Mucosa of gallbladder (tissue), 1 donor: ENCODE measurements at places on chromosomes 1 and 21. TPM values are rescaled to one million over a fixed set of nuclear protein-coding genes. Genes with fewer than 3 reads are reported as not detected.

GRCh38 chr21:18023157-18023556 is 204.0 kb upstream of the C21orf91 start:
- no peak for DNase-seq

The RGS7 gene
- total RNA-seq = 0.81 TPM

GRCh38 chr1:162562470-162562828 is 927 bp downstream of the UAP1 start:
- DNase-seq = no peak

- no peak for DNase-seq
Measured at GRCh38 chr1:6378096-6378746, 15.3 kb downstream of the ACOT7 start.

The SFN gene
- total RNA-seq = 37.1 TPM

- DNase-seq = no peak
Measured at GRCh38 chr21:41659791-41660560, 106.9 kb downstream of the RIPK4 start.

DNA sequence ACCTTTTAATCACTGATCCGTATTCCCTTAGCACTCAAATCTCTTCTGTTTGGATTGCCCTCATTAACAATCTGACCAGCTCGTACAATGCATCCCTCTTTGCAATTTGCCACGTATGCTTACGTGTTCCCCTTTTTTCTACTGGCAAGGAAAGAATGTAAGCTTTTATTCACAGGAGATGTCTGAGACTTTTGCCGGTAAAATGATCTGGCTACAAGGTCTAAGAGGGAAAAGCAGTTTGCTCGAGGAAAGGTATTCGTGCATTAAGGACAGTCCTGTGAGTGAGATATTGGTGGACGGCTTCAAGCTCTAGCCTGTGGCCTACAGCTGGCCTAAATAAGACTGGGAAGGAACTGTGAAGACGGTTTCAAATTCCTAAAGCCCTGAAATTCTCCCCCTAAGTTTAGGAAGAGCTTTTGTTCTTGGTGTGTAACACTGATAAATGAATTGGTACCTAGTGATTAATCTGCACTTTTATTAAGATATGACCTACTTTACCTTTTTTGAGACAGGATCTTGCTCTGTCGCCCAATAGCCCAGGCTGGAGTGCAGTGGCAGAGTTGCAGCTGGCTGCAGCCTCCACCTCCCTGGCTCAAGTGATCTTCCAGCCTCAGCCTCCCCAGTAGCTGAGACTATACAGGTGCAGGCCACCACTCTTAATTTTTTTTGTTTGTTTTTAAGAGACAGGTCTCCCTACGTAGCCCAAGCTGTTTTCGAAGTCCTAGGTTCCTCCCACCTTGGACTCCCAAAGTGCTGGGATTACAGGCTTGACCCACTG is 895 bp upstream of the UBR4 start:
- no peak for DNase-seq

DNA sequence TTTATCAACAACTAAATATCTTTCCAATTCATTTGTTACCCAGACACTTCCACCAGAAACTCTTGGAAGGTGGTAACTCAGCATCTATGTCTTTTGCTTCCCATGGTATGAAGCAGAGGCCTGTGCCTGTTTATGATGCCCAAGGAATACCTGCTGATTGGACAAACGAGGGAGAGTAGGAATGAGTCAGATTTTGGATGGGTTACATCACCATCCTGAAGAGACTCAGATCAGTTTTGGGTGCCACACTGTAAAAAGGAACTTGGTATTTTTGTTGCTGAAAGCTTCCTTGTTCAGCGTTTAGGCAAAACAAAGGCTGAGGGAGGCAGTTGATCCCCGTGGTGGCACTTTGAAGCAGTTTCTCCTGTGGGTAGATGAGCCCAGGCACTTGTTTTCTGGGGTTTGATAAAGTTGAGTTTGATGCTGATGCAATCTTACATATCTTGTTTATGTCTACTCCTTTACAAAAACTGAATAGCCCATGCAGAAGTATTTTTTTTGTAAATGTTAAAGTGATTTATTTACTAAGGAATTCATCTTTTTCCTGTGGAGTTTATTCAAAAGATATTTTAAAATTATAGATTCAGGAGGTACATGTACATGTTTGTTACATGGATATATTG is 26.7 kb upstream of the CYP4X1 start:
- DNase-seq = no peak

DNA sequence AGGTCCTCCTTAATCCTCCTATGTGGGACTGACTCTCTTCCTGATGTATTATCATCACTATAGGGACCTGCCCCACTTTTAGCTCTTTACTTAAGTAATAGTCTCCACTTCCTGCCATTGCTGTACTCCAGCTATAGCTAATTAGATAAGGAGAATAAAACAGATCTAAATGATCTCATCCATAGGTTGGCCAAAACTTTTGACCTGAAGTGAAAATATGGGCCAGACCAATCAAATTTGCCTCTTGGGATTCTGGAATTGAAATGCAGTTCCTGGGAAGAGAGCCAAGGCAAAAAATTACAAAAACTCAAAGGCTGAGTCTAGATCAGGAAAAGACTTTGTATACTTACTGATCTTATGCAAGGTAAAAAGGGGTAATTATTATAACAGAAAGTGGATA is 36.1 kb upstream of the PDE4B start:
- DNase-seq = no peak

The CHIA gene
- total RNA-seq = 0.23 TPM

- DNase-seq = no peak
Measured at GRCh38 chr1:182739545-182739944, 50.0 kb upstream of the NPL start.

DNA sequence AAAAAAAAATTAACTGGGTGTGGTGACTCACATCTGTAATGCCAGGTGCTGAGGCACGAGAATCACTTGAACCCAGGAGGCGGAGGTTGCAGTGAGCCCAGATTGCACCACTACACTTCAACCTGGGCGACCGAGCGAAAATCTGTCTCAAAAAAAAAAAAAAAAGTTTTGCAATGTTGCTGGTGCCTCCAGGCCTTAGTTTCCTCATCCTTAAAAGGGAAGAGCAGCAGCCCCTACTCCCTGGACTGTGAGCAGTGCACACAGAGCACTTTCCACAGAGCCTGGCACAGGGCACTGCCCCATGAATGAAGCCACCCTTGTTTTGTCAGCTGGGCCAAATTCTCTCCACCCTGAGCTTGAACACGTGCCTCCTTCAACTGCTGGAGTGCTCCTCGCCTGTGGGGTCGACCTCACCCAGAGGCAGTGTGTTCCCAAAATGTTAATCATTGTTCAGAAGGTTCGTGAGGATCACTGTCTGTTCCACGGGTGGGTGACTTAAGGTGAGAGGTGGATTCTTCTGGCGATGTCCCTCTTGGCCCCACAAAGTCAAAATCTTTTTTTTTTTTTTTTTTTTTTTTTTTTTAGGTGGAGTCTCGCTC is 152.1 kb upstream of the TMEM51 start:
- no peak for DNase-seq

- no peak for DNase-seq
Measured at GRCh38 chr21:17697473-17697872, 84.8 kb upstream of the BTG3 start.

- DNase-seq = no peak
Measured at GRCh38 chr1:76381450-76382097, 307.0 kb downstream of the ST6GALNAC3 start.

- DNase-seq = no peak
Measured at GRCh38 chr21:26351661-26352060, 181.1 kb upstream of the APP start.

The S100A9 gene
- total RNA-seq = 19.1 TPM

GRCh38 chr1:66197785-66198184 is 336.2 kb upstream of the SGIP1 start:
- no peak for DNase-seq

The GADD45A gene
- 60.9 TPM for total RNA-seq

GRCh38 chr1:204837440-204838084 is 33.1 kb upstream of the NFASC start:
- peak; percentile 65 for DNase-seq

DNA sequence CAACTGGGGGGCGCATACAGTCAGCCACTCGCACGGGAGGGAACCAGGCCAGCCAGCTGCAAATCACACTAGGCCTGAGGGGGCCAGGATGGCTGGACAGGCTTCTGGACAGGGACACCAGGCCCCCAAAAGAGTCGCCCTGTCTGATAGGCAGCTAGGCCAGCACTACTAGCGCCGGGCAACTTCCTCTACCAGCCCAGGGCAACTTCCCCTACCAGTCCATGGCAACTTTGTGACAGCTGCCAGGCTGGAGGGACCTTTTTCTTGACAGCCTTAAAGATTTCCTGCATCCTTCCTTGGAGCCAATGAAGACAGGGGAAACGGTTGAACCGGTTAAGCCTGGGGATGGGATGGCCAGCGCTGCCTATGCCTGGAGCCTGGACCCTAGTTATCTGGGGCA is 5.1 kb downstream of the IFFO2 start:
- DNase-seq = no peak

DNA sequence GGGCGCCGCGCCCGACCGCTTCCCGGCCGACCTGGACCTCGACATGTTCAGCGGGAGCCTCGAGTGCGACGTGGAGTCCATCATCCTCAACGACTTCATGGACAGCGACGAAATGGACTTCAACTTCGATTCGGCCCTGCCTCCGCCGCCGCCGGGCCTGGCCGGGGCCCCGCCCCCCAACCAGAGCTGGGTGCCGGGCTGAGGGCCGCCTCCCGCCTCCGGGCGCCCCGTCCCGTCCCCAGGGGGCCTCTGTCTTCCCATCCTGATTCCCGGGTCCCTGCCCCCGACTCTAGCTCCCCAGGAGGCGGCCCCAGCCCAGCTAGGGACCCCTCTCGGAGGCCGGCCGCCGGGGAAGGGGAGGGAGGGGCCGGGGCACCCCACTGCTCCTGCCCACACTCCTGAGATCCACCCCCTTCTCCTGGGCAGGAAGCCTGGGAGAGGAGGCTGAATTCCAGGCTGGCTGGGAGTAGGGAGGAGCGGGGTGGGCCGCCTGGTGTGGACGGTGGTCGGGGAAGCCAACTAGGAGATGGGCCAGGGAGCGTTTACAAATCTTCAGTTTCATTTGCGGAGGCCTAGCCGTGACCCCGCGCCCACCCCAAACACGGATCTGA is 21.4 kb downstream of the FOXO6 start:
- DNase-seq = peak; percentile 40

DNA sequence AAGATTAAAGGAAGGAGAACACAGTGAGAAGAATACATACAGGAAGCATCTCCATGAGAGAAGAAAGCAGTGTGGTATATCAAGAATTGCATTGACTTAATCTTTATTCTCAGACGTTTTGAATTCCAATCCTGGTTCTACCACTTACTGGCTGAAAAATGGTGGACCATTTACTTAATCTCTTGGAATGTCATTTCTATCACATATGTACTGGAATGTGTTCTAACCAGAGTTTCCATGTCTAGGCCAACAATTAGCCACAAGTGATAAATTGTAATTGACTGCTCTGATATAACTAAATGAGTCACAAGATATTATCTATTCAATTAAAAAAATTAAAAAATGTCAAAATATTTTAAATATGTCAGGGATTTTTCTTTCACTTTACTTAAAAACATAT is 626.1 kb downstream of the PTPRC start:
- DNase-seq = no peak

The ADPRS gene
- total RNA-seq = 28.9 TPM

DNA sequence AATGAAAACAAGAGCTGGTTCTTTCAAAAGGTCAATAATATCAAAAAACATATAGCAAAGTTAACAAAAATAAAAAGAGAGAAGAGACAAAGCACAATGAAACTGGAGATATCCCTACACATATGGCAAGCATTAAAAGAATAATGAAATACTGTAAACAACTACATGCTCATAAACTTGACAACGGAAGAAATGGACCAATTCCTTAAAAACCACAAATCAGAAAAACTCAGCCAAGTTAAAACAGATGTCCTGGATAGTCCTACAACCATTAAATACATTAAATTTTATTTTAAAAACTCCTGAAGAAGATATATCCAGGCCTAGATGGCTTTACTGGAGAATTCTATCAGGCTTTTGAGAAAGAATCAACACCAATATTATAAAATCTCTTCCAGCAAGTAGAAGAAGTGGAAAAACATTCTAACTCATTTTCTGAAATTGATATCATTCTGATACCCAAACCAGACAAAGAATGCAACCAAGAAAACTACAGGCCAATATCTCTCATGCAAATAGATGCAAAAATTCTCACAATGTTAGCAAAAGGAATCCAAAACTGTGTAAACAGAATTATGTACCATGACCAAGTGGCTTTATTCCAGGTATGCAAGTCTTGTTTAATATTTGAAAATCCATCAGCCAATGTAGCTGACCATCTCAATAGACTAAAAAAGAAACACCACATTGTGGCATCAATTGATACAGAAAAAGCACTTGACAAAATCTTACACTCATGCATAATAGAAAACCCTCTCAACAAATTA is 56.1 kb upstream of the LRRC7 start:
- no peak for DNase-seq

GRCh38 chr1:65994223-65994622 is 201.5 kb downstream of the PDE4B start:
- no peak for DNase-seq

The KIF26B gene
- 0.32 TPM for total RNA-seq

The C1QB gene
- total RNA-seq = 190 TPM

DNA sequence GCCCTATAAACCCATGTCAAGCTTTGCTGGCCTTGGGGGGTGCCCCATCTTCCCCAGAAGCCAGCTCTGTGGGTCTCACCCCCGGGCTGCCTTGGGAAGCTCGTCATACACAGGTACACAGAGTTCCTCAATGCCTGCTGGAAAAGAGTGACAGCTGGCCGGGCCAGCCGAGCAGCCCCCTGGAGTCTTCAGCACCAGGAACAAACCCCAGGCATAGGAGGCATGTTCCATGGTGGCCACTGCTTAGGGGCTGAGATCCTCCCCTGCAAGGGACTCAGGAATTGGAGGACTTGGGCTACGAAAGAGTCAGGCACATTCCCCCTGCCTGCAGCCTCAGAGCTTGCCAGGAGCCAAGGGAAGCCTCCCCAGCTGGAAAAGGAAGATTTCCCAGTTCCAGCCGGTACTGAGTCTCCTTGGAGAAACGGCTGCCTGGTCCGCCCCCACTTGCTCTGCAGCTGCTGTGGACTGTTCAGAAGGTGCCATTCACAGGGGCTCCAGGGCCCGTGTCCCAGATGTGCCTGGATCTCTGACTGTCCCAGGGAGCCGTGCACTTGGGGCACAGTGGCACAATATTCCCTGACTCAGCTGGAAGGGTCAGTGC is 89.5 kb downstream of the STUM start:
- DNase-seq = no peak

The RPTN gene
- not detected for total RNA-seq

DNA sequence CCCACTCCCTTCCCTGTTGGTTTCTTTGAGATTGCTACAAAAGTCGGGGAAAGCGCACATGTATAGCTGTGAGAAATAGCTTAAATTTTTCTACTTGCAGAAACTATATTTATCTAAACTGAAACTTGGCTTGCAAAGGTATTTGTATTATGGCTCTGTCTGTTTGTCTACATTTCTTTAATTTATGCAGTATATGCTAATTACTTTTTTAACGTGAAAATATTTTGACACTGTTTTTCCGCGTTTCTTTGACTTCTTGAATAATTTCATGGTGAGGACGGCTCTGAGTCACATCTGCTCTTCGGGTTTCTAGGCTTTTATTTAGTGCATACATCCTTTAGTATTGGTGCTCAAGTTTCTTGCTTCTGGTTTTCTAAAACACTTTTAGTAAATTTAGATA is 182.1 kb upstream of the ZRANB2 start:
- DNase-seq = no peak

- DNase-seq = no peak
Measured at GRCh38 chr1:32684167-32684811, 18.3 kb downstream of the SYNC start.

- no peak for DNase-seq
Measured at GRCh38 chr1:170864238-170864637, 71.1 kb upstream of the MROH9 start.

The COL9A2 gene
- 8.3 TPM for total RNA-seq
